ENCODE measurements at places on chromosomes 2 and 18.

DNA sequence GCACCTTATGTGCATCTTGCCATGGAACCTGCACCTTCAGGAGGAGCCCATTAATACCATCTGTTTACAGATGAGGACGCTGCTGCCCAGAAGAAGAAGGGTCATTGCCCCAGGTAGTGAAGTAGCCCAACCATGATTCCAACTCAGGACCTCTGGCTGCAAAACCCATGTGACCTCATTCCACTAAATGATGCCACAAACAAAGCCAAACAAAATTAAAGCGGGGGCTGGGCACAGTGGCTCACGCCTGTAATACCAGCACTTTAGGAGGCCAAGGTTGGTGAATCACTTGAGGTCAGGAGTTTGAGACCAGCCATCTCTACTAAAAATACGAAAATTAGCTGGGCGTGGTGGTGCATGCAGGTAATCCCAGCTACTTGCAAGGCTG is 202.1 kb downstream of the EIPR1 start:
- no peak for DNase-seq

GRCh38 chr2:180625006-180625844 is 355.2 kb upstream of the UBE2E3 start:
- no peak for DNase-seq

DNA sequence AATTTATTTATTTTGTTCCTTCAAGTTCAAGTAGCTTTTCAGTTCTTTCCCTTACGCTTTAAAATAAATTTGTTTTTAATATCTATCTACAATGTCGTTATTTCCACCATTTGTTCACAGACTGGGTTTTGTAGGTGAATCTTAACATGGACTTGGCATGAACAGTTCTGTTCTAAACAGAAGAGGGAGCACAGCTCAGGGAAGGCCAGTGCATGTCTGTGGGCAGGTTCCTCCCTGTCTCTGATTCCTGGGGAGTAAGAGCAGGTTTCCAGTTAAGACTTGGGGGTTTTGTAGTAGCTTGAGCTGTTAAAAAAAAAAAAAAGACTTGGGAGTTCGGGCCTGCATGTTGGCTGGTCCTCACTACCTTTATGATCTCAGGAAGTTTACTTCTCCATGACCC is 11.1 kb downstream of the TTL start:
- no peak for DNase-seq

GRCh38 chr18:73901151-73901550 is 246.5 kb downstream of the FBXO15 start:
- DNase-seq, result no peak

GRCh38 chr18:57434536-57435494 is at the start of gene ONECUT2:
ONECUT2 (plus strand) TSS chr18:57435374; CDS start chr18:57435717, 343 bp downstream.
- DNase-seq, result peak; percentile 64

DNA sequence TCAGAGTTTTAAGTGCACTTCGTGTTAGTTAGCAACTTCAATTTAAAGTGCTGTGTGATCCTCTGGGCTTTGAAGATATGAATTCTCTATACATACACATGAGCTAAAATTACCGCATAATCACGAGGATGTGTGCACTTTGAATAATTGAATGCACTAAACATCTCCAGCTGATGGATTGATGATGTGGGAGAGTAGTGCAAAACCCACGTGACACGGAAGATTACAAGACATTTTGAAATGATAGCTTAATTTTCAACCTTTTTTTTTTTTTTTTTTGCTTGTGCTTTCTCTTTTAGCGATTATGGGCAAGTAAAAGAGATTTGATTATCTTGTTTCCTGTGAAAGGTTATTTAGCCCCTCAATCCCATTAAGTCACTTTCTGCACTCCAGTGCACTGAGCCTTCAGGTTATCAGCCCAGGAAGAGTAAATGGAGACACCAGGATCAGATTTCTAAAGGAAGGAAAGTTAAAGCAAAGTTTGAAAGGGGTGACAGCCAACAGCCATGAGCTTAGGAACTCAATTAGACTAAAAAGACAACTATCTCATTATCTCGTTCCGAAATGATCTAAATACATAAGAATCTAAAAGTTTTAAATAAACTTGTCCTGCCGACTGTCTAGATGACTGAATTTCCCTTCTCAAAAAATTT is 81.6 kb downstream of the CDK15 start:
- DNase-seq, result no peak

DNA sequence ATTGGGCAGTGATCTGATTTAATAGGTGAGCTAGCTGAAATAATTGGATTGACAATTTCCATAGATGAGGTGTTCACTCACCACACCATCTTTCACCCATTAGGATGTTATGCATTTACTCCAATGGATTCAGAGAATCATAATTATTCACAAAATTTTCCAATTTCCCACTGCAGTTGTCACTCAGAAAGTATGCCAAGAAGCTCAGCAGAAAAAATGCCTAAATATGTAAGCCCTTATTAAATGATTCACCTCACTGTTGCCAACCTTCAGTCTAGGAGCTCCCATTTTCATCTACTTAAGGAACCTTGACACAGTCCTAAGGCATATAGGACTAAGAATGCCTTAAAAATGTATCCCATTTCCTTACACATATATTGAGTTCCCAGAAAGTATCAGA is 94.3 kb downstream of the MBD2 start:
- DNase-seq, result no peak

DNA sequence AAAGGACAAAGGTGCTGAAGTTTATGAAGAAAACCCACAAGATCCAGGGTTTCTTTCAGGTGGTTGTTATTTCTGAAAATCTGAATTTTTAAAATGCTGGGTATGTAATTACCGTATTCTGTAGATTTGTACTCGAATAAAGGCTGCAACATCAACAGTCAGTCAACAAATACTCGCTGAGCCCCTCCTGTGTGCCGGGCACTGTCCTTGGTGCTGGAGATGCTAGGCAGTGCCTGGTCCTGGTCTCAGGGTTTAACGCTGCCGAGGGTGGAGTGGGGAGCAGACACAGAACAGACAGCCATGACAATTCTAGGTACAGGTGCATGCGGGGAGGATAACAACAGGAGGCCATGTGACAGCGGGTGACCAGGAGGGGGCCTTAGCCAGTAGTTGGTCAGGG is 27.2 kb upstream of the PDIA6 start:
- DNase-seq, result no peak

DNA sequence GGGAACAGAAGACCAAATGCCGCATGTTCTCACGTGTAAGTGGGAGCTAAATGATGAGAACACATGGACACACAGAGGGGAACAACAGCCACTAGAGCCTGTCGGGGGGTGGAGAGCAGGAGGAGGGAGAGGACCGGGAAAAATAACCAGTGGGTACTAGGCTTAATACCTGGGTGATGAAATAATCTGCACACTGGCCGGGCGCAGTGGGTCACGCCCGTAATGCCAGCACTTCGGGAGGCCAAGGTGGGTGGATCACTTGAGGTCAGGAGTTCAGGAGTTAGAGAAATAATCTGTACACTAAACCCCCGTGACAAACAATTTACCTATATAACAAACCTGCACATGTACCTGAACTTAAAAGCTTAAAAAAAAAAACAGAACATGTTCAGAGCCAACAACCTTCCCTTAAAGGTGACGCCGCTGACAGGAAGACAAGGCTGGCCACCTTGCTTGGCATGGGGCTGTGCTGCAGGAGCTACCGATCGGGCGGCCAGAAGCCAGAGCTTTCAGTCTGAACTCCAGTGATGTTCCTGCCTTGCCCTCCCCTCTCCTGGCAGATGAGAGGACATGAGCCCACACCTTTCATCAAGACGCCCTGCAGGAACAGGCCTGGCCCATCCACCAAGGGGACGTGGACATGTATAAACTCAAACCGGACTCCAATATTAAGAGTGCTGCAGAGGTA is 11.2 kb downstream of the SLC66A2 start:
- DNase-seq, result no peak

GRCh38 chr2:41000374-41000773 is 548.5 kb upstream of the SLC8A1 start:
- no peak for DNase-seq

- no peak for DNase-seq
Measured at GRCh38 chr2:226497146-226497909, 302.3 kb downstream of the IRS1 start.

DNA sequence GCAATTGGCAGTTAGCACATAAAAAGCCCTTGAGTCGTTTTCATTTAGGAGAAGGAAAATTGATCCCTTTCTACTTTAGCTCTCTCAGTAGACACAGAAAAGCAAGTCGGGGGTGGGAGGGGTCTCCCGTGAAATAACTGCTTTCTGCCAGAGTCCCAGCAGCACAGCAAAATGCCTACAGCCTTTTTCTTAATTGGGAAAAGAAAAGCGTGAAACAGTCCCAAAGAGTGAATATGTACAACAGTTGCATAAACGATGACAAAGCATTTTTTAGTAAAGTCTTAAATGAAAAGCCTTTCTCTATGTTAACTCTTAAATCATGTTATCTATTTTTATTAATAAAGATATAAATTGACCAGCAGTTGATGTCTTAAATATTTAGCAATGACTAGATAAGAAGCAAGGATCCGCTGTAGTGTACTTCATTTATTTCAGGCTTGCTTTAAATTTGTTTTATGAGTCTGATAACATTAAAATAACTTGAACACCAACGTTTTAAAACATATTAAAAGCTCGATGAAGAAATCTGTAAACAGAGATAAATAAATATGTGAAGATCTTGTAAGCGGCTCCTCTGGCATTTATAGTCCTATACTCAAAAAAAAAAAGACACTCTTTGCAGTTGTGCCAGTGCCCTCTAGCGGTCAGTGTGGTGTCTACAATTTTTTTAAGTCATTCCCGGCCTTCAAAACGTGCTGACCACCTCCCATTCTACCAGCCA is 42.3 kb upstream of the ATIC start:
- DNase-seq, result peak; percentile 55

GRCh38 chr2:10204326-10205161 is 82.0 kb downstream of the RRM2 start:
- no peak for DNase-seq

GRCh38 chr2:18085593-18085992 is 207.1 kb downstream of the KCNS3 start:
- DNase-seq, result no peak

DNA sequence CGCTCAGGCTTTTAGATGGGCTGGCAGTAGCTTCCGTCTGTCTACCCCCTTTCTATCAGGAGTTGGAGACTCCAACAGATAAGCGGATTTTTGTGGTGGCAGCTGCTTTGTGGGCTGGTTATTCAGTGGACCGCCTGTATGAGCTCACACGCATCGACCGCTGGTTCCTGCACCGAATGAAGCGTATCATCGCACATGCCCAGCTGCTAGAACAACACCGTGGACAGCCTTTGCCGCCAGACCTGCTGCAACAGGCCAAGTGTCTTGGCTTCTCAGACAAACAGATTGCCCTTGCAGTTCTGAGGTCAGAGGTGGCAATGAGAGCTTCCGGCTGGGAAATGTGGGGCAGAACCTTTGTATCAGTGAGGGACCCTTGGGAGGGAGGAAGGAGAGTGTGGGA is 14.8 kb downstream of the CAD start:
- no peak for DNase-seq

DNA sequence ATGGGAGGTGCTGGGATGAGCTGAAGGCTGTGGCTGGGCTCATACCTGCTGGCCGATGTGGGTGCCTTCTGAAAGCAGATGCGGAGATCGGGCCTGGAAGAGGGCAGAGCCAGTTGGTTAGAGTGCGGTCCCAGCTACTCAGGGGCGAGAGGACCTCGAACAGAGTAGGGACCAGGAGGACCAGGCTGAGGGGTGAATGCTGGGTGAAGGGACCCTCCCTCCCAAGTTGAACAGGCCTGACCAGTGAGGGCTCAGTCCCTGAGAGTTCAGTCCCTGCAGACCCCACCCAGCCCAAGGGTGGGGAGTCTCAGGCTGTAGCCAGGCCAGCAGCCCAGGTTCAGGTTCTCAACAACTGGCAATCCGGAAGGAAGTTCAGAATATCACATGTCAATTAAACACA is 232.8 kb upstream of the HS6ST1 start:
- no peak for DNase-seq

DNA sequence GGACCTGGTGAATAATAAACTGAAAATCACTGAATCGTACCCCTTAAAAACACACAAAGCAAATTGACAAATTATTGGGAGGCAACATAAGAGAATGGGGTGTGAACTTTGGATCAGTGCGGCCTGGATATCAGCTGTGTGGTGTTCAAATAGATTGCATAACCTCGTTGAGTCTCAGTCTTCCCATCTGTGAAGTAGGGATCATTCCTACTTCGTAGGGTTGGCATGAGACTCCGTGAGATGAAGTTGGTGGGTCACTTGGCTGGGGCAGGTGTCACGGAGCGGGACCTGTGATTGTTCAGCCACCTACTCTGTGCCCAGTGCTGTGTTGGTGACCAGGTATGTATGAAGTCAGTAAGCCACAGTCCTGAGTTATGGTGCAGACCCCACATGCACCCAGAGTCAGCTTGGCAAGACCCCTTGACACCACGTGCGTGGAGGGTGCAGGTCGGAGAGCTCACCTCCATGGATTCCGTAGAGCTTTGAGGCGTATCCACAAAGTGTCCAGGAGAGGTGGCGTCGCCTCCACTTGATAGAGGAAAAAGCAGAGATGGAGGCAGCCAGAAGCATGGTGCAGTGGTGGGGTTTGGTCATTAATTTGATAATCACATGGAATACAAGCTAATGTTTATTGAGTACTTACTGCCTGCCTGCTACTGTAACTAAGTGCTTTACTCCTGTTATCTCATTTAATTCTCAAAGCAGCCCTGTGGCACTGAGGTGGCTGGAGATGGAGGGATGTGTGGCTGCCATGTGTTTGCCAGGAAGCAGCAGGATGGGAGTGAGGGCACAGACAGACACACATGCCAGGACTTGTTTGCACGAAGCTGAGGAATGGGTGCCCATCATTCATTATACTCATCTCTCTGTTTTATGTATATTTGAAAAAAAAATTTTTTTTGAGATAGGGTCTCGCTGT is 35.8 kb downstream of the HPCAL1 start:
- DNase-seq, result no peak

GRCh38 chr18:73901566-73901965 is 246.1 kb downstream of the FBXO15 start:
- no peak for DNase-seq

GRCh38 chr18:63207143-63207790 is 112.3 kb downstream of the BCL2 start:
- DNase-seq, result no peak

- DNase-seq, result no peak
Measured at GRCh38 chr2:120764492-120764891, 28.8 kb downstream of the GLI2 start.

GRCh38 chr2:20422402-20423271 is 24.2 kb upstream of the RHOB start:
- DNase-seq, result no peak

DNA sequence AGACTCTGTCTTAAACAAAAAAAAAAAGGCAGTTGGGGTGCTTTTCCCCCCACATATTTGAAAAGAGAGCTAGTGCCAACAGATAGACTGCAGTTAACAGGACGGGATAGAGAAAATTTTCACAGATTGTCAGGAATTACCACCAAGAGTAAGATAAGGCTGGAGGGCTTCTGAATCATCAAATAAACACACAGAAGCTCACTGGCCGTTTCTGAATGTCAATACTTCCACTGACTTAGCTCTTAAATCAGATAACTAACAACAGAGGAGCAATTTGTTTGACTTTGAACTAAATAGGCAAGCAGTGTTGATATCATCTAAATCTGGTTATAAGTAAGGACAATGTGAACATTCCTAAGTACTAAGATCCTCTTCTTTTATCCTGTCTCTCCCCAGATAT is 34.7 kb downstream of the PIEZO2 start:
- DNase-seq, result no peak
